ENCODE measurements at places on chromosomes 12 and 14.

GRCh38 chr14:96938946-96939345 is 141.8 kb downstream of the VRK1 start:
- no peak for DNase-seq

DNA sequence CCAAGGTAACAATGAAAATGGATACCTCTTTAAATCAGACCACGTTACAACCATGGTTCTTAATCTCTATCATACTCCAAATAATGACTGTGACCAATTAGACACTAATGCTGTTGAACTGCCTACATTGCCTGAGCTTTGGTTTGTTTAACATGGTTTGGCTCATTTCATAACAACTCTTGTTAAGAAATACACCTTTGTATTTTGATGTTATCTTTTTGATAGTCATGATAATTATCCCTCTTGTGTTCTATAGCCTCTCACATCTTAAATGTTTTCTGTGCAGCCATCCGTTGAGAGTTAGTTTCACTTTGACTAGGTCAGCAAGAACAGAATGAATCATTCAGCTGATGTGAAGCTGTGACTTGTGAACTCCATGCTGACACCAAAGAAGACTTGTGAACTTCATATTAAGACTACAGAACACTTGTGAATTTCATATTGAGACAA is 75.5 kb upstream of the RERGL start:
- DNase-seq: no peak

DNA sequence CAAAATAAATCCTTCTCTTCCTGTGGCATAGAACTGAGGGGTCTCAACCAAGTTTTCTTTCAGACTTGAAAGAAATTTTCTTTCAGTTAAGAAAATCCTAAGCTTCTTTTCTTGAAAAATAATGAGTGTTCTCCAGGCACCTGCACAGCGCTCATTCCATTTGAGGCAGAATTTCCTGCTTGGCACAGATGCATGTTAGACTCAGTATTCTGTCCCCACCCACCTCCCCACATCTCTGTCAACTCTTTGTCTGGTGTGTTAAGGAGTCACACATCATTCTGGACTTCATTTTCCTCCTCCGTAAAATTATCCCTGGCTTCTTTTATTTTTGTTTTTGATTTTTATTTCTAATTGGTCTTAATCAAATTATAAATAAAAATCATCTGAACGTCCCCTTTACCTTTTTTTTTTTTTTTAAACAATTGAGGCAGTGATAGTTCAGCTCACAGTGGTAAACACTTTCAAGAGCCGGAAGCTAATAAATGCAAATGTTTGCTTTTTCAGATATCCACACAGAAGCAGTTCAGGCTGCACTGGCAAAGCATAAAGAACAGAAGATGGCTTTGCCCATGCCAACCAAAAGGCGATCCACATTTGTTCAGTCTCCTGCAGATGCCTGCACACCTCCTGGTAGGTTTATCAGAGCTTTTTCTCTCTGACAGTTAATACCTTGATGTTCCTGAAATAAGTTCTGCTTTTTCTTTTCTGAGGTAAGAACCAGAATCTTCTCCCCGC is 104.0 kb upstream of the ATF1 start:
- peak; percentile 3 for DNase-seq

DNA sequence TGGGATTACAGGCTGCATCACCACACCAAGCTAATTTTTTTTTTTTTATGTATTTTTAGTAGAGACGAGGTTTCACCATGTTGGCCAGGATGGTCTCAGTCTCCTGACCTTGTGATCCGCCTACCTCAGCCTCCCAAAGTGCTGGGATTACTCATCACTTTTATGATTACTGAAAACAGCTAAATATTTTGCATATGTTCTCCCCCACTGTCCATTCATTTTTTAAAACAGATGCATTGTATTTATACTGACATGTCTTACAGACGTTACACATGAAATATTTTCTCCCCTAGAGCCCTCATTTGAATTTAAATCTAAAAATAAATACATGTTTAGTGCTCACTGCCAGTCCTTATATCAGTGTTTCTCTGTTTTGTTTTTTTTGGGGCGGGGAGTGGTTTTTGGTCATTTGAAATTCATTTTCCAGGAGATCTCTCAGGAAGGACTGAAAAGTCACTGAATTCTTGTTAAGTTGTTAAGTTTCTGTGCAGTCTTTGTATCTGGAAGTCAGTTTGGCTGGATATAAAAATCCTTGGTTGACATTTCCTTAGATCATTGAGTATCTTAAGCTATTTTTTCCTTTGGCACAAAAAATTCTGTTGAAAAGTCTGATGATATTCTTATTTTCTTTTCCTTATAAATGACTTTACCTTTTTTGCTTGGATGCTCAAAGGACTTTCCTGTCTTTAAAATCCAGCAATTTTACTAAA is 9.4 kb downstream of the FBXO21 start:
- no peak for DNase-seq

GRCh38 chr12:119322301-119322723 is 12.2 kb upstream of the CCDC60 start:
- no peak for DNase-seq

GRCh38 chr14:59320763-59321625 is 132.5 kb downstream of the DAAM1 start:
- DNase-seq: no peak

DNA sequence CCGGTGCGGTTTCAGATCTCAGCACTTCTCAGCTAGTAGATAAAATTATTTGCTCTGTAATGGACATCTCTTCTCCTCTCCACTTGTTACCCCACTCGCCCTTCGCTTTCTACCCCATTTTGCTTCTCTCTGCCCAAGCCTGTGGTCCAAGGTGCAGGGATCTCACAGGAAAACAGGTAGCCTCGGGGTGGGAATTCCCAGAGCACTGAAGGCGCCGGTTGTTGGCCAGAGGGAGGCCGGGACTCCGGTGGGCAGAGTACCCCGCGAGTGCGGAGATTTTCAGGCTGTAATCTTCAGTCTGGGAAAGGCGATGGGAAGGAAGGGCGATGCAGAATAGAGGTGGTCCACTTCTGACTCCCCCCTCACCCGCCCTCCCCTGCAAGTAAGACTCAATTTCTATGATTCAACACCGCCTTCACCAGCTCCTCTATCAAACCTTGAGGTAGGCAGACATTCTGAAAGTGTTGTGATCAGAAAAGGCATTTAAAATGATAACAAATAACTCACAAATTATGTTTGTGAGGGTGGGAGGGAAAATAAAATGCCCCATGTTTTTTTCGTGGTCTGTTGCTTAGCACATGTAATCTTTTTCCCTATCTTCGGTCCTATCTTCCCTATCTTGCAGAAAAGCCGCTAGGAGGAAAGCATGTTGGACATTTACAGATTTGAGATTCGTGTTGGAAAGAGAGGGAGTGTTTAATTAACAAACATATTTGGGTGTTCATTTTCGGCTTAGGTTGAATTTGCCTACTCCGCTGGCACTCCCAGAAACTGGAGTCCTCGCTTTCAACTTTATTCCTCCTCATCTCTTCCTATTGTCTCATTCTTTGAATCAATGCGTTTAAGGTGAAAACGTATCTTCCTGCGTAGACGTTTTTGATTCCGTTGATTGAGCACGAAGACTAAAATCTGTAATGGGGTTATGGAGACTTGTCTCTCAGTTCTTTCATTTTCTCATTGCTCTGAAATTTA is 8.5 kb downstream of the FOXG1 start:
- DNase-seq: no peak

DNA sequence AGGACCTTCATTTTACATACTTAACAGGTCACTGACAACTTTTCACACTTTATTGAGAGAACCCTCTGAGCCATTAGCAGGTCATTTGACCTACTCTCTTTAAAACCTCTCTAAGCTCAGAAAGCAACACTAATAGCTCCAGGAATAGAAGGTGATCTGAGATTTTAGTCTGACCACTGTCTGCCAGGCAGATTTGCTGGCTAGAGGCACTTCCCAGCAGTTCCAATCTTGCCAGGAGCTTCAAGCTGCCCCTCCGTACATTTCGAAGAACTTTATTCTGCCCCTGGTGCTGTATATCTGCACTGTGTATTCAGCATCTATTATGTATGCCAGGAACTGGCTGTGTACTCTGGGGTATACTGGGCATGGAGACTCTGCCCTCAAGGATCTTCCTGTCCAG is 56.3 kb downstream of the GPHB5 start:
- DNase-seq: no peak

Measured in NCI-H2081 treated with DMSO at 0.1 percent for 48 hours (cell line).